ENCODE measurements at places on chromosomes 1 and 21.

- DNase-seq, result no peak
Observed at GRCh38 chr1:183087001-183087400, 63.8 kb downstream of the LAMC1 start.

DNA sequence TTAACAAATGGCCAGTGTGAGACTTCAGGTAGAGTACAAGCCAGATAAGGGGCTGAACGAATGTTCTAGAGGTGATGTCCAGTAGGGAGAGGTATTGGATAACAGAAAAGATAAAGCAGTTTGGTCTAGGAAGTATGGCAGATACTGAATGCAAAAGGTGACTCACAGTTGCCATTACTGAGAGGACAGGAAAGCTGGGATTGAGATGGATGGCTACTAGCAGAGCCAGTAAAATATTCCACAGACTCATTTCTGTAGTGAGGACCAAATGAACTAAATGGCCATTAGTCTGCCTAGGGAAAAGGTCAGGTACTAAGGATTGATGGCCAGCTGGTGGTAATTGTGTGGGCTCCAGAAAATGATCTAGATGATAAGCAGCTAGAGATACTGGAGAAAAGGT is 11.5 kb downstream of the MACO1 start:
- no peak for DNase-seq

GRCh38 chr1:202656057-202656456 is 54.2 kb downstream of the SYT2 start:
- no peak for DNase-seq

DNA sequence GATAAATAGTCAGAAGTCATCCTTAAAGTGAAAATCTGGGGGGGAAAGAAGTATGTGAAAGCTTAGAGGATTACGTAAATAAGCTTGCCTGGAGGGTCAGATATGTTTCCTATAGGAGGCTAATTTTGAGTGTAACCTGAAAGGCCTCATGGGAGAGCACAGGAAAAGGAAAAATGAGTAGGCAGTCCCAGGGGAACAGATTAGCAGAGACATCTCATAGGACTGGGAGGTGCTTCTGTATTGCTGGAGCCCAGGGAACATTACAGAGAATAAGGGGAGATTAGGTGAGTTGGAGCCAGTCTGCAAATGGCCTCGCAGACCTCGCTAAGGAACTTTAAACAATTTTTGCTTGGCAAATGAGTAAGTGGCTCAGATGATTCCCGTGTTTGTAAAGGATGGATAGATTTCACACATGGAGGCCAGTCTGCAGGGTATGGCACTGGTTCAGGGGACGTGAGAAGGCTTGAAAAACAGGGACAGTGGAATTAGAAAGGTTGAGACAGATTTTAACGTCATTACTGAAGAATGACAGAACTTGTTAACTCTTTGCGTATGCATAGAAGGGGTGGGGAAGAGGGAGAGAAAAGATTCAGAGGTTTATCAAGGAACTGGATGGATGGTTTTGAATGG is 149.1 kb downstream of the GREM2 start:
- DNase-seq, result no peak

DNA sequence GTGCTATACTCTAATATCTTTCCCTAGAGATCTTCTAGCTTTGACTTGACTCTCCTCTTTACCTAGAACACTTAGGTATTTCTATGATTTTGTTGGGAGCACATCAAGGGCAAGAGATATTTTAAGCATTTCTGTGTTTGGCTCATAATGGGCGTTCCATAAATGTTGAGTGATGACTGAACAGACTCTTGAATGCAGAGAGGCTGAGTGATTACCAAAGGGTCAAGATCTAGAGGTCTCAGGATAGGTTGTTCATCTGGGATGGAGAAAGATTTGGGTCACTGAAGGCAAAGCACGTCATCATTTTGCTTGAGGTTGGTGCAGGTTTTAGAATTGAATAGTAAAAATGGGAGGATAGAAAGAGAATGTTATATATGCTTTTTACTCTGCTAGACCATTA is 705.4 kb upstream of the B3GALT2 start:
- DNase-seq, result no peak

DNA sequence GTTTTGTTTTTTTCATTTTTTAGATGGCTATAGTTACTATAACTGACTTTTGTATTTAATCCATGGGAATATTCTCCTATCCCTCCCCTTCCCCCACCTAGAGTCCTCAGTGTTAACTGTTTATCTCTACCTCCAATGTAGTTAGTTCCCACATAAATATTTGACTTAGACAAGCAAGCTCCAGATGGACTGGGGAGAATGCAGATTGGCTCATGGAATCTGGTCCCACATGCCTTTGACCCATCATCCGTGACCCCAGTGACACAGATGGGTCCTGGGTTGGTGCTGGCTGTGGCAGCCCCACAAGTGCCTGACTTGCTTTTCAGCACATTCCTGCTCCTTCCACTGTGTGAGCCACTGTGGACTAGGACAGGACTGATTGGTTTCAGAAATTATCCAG is 41.8 kb downstream of the ATP2B4 start:
- no peak for DNase-seq

GRCh38 chr1:64511044-64511443 is 41.1 kb downstream of the CACHD1 start:
- DNase-seq, result no peak

- no peak for DNase-seq
Observed at GRCh38 chr21:45253633-45254459, 33.8 kb downstream of the POFUT2 start.

- DNase-seq, result no peak
Observed at GRCh38 chr1:245378311-245378722, 223.5 kb downstream of the KIF26B start.

- no peak for DNase-seq
Observed at GRCh38 chr1:171563675-171564074, 58.4 kb upstream of the MYOCOS start.

DNA sequence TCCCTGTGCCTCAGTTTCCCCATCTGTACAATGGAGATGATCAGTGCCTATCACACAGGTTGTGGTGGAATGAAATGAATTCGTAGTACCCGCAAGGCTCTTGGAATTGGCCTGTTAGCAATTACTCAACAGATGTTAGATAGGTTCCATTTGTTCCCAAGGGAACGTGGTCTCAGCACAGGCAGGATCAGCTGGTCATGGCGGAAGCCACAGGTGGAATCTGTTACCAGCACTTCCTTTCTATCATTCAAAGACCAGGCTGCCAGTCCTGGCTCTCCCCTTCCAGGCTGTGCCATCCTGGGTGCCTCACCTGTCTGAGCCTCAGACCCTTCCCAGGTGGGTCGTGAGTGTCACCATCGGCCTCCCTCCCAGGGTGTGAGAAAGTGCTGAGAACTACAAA is 61.5 kb downstream of the FBXO2 start:
- no peak for DNase-seq

- DNase-seq, result no peak
Observed at GRCh38 chr1:103945774-103946173, 196.1 kb downstream of the AMY1C start.

DNA sequence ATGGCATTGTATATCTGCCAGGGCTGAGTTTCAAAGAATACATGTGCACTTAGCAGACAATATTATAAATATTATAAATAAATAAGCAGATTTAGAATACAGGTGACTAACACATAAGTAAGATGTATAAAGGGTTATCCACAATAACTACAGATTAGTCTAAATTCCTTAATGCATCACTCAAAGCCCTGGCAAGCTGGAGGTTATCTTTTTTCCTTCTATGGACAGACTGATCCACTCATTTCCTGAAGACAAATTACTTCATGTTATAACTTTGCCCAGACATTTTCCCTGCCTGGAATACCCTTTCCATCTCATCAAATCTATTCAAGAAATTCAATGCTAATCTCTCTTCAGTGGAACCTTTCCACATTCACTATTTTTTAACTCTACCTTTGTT is 38.8 kb downstream of the LUZP1 start:
- no peak for DNase-seq

DNA sequence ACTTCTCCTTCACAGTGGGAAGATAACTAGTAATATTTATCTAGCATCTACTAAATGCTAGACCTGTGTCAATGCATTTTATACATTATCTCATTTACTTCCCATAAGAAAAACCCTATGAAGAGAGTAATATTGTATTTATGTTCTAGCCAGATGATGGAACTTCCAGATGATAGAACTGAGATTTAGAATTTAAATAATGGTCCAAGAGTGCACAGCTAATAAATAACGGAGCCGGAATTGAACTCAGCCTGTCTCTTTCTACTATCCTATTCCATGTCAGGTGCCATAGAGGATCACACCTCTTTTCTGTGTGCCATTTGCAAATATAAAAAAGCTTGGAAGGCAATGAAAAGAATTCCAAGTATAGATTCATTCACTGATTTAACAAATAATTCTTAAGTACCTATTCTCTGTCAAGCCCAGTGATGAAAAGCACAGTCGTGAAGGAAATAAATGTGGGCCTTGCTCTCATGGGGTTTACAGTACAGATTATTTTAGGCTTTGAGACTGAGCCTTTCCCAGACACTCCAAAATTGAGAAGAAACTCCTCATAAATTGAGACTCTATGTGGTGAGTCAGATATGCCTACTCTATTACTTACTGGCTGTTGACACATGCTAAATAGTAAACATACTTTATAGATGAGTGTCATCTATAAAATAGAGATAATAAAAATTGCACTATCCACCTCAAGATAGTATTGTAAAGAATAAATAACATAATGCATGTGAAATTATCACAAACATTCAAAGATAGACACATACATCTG is 378.0 kb upstream of the PRMT6 start:
- no peak for DNase-seq

GRCh38 chr1:216721863-216722262 is 1.4 kb downstream of the ESRRG start:
- no peak for DNase-seq

- no peak for DNase-seq
Observed at GRCh38 chr21:16792101-16792500, 720.7 kb upstream of the CXADR start.
